Stimulated activated CD8-positive, alpha-beta memory T cell treated with anti-CD3 and anti-CD28 coated beads, Interleukin-2, amount 100 ng/mL, for 48 hours (primary cell): ENCODE measurements at places on chromosomes 3 and 15.

- DNase-seq, result no peak
These were observed 25.2 kb downstream of the CCNL1 start for GRCh38 chr3:157134620-157135191.

DNA sequence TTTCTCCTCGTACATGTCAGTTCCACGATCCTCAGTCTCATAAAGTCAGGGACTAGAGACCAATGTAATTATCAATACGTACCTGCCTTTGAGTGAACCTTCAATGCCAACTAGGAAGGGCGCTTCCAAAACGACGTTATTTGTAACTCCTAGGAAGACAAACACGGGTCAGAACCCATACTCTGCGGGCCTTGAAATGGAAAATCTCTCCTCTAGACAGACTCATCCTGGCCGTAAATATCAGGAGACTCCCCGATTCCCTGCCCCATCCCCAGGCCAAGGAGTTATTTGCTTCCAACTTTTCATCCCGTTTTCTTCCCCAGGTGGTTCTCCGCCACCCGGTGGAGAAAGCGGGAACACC is 578 bp downstream of the OIP5 start:
- no peak for DNase-seq

DNA sequence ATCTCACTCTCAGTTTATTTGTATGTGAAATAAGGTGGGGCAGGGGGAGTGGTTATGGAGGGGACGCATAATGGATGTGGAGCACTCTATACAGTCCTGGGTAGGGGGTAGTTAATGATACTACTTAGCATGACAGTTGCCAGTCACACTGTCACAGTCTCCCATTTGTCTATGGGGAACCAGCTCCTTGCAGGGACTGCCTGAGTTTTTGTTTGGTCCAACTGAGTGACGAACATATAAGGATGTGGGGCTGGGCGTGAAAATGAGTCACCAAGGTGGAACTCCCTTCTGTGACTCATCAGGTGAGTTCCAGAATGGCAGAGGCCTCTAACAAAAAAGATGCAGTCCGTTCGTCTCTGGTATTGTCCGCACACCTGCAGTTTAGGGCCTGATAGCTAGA is 235.3 kb upstream of the ST8SIA2 start:
- peak; percentile 14 for DNase-seq

- no peak for DNase-seq
These were observed 5.1 kb downstream of the APBA2 start for GRCh38 chr15:28890711-28891495.

DNA sequence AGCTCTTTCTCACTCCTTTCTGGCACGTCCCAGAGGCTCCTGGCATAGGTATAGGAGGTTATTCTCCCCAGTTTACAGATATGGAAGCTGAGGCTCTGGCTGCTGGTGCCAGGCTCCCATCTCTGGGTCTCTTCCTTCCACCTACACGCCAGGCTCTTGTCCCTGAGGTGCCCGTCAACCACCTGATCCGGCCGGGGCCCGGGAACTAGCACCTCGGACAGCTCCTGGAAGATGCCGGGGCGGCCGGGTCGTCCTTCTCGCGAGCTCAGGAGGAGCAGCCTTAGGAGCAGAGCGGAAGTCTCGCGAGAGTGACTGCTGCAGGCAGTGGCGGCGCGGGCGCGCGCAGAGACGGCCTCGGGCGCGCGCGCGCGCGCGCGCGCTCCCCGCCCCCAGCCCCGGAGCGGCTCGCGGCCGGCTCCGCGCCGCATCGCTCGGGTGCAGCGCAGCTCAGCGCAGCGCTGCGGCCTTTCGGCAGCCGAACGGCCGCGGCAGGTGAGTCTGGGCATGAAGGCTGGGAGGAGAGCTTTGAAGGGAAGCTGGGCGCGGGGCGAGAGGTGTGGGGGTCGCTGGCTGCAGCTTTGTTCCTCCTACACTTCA is at the start of gene SCAMP5:
Gene SCAMP5, plus strand, starts transcription at position 382 of the 597 bp plus-strand sequence. CDS start 16,277 bp downstream, outside the sequence.
- peak; percentile 87 for DNase-seq

DNA sequence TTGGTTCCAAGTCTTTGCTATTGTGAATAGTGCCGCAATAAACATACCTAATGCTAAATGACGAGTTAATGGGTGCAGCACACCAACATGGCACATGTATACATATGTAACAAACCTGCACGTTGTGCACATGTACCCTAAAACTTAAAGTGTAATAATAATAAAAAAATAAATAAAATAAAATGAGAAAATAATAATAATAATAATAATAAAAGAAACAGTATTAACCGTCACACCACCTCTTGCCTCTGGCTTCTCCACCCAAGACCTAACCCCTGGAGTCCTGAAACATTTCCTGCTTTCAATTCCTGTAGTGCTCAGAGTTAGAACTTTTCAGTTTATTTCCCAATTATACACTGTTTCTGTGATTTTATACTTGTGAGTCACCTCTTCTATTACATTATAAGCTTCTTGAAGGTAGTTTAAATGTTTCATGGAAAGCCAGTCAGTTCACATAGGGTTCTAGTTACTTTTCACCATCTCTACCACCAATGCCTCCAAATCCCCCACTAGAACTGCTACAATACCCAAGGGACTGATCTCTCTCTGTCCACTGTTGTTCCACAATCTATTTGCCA is 18.4 kb upstream of the GHSR start:
- DNase-seq, result no peak

DNA sequence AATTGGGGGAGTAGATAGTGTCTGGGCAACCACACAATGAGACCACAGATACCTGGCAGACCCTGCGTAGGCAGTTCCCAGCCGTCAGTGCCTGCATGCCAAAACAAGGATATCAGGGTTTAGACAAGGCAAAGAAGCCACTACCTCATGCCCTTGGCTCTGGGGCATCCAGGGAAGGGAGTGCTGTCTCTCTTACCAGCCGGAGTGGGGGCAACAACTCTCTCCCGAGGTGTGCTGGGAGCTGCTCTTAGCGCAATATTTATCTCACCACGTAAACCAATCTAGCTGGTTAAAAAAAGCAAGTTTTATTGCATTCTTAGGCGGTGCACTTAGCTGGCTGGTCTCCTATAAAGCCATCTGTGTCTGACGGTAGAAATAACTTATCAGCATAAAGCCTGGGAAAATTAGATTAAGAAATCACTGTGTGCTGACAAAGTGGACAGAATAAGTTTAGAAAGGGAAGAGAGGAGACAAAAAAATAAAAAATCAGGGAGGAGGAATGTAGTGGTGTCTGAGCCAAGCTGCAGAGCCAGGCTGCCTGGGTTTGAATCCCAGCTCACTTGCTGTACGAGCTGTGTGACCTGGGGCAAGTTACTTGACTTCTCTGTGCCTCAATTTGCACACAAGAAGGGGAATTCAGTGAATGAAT is 273.2 kb downstream of the PDZRN3 start:
- DNase-seq, result no peak

GRCh38 chr3:55357796-55358195 is 129.3 kb downstream of the WNT5A start:
- no peak for DNase-seq

DNA sequence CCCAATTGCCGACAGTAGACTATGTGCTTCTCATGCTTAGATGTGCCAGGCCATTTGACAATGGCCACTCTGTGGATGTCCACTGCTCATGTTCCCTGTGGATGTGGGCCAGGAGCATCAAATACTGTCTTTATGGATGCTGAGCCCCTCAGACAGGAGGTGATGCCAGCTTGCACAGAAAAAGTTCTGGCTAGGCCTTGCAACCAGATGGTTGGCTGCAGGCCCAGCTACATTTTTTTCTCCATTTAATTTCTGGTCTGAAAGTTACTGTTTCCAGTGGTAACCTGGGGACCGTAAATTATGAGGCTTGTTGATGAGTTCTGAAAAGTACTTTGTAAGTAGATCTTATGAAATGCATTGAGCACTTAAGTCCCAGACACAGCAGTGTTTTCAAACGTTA is 228.5 kb downstream of the CHL1 start:
- DNase-seq, result no peak

GRCh38 chr3:113747283-113748046 is 630 bp downstream of the ATP6V1A start:
- DNase-seq, result no peak

DNA sequence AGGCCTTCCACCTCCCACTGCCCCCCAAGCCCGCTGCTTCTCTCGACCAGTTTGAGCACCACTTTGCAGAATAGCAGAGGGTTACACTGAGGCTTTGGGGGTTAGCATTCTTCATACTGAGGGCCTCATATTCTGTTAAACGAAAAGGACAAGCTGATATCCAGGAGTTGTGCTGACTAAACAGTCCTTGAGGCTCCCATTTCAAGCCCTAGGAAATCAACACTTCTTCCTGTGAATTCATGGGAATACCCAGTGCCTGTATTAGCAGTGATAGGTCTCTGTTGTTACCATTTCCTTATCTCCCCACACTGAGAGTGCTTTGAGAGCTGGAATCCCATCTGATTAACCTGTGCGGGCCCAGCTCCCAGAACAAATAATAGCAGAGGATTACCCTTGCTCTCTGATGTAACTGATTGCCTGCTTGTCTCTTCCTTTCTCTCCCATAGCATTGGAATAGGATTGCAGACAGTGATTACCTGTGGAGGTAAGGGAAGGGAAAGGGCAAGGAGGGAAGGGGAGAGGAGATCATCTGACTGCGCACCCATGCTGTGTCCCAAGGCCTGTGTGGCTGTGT is 930 bp downstream of the FBXW12 start:
- DNase-seq, result no peak

GRCh38 chr3:33035596-33035995 is 61.4 kb downstream of the GLB1 start:
- DNase-seq, result no peak

GRCh38 chr15:25095179-25095578 is 140.4 kb downstream of the SNRPN start:
- DNase-seq, result no peak

- DNase-seq, result no peak
These were observed 290.1 kb upstream of the CHRNA7 start for GRCh38 chr15:31740203-31740602.

DNA sequence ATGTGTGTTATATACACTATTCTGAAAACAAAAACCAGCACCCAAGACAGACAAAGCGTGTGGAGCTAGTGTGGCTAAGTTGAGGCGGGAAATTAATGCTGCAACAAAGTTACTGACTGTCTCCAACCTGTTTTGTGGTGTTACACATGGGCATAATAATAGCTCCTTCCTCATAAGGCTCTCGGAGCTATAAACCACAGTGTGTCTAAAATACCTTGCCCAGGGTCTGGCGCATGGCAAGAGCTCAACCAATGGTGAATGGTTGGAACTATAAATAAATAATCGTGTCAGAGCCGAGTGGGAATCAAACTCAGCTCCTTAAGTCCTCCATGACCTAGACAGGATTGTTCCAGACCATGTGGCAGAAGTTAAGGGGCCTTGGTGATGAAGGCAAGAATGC is 35.9 kb upstream of the TFRC start:
- DNase-seq, result no peak

DNA sequence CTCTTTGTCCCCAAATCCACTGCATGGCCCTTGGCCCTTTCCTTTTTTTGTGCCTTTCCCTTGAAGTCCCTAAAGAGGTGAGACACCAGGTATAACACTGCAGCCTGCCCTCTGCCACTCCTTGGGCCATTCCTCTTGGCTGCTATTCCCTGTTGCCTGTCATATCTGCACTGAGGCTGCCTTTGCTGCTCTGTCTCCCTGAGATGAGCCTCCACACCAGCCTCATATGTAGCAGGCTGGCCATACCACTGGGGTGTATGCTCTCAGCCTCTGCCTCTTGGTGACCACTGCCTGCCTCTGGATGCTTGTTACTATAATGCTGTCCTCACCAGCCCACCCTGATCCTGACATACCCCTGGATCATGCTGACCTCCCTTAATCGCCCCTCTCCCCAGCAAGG is 252.0 kb downstream of the CLSTN2 start:
- DNase-seq, result no peak

DNA sequence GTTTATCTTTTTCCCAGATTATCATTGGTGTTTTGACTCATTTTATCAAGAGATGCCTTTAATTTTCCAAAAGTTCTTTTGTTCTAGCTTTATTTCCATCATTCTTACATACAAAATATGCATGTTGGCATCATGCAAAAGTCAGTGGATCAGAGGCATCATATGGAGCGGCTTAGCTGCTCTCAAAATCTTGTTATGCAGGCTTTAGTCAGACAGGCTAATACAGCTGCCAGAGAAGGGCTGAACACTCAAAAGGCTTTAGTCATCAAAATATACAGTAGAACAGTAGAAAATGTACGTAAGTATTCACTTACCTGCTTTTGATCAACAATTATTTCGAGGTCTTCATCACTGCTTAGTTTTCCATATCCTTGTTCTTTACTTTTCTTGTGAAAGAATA is 65.5 kb downstream of the PEX5L start:
- DNase-seq, result no peak

DNA sequence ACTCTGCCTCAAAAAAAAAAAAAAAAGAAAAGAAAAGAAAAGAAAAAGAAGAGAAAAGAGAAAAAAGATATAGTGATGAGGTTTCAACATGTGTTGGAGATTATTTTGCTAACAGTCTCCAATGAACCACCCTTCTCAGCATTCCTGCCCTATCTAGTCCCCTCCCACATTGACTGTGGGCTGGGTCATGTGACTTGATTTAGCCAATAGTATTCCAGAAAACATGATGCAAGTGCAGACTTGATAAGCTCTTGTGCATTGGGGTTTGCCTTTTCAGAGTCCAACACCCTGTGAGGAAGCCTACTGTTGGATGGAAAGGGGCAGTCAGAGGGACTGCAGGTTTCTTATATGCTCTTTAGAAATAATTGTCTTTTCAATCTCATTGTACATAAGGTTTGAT is 37.8 kb upstream of the MED12L start:
- DNase-seq, result no peak

- no peak for DNase-seq
These were observed 244.3 kb upstream of the MCTP2 start for GRCh38 chr15:93987068-93987467.

DNA sequence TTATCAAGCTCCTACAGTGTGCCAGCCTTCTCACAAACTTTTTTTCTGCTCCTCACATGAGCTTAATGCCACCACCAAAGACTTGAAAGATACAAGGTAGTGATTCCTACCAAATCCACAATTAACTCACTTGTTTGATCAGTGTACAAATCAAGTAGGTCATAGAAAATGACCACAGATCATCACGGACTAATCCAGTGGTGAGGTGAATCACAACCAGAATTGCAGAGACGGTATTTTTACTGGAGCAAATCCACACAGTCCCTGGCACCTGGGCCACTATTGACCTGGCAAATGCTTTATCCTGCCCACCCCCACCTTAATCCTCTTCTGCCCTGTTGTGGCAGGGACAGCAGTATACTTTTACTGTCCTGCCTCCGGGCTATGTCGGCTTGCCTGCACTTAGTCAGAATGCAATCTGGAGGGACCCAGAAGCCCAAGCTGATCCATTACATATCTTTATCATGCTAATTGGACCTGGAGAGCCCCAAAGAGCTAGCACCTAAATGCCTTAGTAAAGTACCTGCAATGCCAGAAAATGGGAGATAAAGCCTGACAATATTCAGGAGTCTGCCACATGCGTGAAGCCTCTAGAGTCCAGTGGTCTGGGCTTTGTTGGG is 83.9 kb upstream of the CDV3 start:
- no peak for DNase-seq
